T-helper 2 cell treated with Interferon-gamma antibody and Interleukin-4, amounts not matched to agents 5 μg/mL and 100 μg/mL, for 36 hours (primary cell): ENCODE measurements at places on chromosomes 12 and 14.

DNA sequence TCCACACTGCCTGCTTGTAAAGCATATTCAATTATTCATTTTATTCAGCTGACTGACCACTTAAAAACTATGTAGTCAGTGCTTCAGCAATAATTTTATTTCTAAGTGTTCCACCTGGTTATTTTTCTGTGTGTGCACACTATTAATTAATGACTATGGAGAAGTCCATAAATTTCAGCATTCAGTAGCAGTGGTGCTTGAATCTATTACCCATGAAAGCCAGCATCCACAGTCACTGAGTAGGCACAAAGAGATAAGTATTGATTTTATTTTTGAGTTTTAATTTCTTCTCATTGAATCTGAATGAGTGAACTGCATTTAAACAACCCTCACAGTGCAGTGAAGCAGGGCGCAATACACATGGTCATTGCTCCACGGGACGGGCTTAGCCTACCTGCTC is 643.1 kb downstream of the GALC start:
- DNase-seq: no peak

- no peak for DNase-seq
Measured at GRCh38 chr14:26872515-26873361, 274.9 kb upstream of the NOVA1 start.

DNA sequence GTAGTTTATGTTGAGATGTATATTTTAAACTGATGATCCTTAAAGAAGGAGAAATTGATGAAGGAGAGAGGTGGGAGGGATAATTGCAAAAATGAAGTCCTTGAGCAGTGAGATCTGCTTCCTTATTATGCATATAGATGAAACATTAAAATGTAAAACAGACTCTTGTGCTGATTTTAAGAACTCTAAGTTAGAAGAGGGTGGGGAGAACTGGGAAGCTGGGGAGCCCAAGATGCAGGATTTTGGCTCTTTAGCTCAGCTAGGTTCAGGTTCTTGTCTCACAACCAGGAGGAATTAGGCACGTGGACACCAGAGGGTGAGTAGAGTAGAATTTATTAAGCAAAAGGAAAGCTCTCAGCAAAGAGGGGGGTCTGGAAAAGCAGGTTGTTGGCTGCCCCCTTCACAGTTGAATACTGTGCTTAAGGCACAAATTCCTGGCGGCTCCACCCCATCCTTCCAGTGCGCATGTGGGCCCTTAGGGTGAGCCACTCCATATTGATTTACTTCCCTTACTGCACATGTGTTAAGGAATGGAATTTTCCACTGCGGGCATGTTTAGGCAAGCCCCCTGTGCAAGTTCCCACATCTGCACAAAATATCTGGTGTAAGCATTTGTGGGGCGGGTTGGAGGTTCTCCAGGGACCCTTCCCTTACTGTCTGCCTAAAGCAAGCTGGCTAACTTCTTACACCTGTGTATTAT is 141.9 kb downstream of the BICD1 start:
- DNase-seq: no peak

DNA sequence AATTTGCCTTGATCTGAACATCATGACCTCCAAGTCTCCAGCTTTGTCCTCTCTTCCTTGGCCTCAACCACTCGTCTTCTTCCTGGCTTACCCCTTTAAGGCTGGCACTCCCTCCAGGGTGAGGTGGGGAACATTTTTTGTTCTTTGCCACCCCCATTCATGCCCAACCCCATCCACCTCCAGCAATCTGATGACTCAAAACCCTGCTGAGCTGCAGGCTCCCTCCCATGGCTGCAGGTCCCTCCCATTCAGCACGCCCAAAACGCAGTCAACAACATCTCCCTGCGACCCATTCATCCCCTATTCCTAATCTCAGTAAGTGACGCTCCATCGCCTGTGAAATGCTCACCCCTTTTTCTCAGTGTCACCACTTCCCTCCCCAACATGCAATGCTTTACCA is 138.8 kb upstream of the PRMT8 start:
- DNase-seq: no peak

DNA sequence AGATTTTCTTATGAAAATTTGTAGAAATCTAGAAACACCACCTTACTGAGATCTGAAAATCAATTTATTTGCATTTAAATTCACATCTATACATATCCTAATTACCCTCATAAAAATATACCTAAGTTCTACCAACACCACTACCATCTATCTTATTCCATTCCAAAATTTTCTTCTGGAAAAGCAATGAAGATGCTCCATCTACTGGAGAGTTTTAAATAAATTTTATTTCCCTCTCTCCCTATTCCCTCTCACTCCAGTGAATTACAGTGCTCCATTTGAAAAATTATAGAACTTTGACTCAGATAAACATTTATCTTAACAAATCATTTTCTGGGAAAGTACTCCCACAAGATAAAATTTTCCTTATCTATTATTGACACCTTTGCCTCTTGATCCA is 2.3 kb upstream of the C14orf39 start:
- no peak for DNase-seq

DNA sequence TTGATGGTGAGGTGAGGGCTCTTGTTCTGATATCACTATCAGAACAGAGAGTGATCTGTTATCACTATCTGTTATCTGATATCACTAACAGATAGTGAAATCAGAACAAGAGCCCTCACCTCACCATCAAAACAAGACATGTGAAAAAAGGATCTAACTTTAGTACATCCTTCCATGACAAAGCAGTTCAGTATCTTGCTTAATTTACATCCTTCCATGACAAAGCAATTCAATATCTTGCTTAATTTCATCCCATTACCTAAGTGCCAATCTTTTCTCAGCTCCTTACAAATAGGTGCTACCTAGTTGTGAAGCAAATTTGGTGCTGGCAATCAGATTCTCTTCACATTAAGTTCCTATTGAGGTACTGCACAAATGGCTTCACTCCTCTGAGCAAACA is 1865.6 kb upstream of the FLRT2 start:
- DNase-seq: no peak

- DNase-seq: no peak
Measured at GRCh38 chr14:79991866-79992265, 219.4 kb downstream of the DIO2 start.

DNA sequence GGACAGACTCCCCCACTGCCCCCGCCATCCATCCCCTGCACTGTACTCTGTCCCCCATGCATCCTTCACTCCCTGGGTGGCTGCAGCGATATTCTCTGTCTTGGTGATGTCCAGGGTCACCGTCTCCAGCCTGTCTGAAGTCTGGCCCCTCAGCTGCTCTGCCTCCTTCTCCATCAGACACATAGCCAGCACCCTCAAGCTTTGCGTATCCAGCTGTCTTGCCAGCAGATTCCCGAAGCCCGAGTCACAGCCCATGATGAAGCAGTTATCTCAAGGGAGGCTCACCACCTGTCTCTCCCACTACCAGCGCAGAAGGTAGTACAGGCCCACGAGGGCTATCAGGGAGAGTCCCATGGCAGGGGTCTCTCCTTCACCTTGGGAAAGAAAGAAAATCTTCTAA is 77.8 kb downstream of the HSD17B6 start:
- no peak for DNase-seq

DNA sequence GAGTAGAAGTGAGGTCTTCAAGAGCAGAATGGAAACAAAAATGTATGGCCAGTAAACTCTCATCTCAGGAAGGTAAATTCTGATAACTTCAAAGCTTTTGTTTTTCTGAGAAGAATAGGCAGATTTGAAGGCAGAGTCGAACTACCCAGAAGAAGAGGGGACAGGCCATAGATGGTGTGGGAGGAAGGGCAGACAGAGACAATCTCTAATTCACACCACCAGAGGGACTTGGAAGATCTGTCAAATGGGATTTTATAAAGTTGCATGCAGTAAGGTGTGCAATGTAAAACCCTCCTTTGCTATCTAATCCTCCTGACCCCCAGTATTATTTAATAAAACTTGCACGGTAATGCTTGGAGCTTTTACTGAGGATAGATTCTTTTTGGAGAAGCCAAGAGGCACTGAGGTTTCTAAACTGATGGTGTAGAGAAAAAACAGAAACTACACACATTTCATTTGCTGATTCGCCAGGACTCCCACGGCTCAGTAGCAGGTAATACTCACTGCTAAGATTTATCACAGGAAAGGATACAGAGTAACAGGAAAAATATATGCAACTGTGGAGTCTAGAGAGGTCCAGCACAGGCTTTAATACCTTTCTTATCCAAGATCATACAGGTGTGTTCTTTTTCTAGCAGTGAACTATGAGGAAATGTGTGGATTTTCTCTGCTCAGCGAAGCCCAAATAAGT is 18.3 kb downstream of the SLC38A2 start:
- DNase-seq: no peak

DNA sequence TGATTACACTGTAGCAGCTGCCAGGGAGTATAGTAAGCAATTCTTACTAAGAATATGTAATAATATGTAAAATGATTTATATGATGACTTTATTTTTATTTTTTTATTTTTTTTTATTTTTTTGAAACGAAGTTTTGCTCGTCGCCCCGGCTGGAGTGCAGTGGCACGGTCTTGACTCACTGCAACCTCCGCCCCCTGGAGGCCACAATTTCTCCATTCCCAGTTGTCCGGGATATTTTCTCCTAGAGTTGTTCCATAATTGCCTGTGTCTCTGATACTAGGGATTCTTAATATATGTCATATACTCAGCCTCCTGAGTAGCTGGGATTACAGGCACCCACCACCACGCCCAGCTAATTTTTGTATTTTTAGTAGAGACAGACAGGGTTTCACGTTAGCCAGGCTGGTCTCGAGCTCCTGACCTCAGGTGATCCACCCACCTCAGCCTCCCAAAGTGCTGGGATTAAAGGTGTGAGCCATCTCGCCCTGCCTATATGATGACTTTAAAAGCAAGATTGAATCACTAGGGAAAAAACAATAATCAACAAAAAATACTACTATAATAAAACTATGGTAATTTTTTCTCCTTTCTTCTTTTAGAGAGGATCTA is 12.2 kb upstream of the ITPR2 start:
- DNase-seq: no peak

- DNase-seq: no peak
Measured at GRCh38 chr12:57770734-57771133, 1.2 kb downstream of the METTL1 start.

GRCh38 chr14:99950181-99950580 is 115.0 kb upstream of the EVL start:
- DNase-seq: no peak

DNA sequence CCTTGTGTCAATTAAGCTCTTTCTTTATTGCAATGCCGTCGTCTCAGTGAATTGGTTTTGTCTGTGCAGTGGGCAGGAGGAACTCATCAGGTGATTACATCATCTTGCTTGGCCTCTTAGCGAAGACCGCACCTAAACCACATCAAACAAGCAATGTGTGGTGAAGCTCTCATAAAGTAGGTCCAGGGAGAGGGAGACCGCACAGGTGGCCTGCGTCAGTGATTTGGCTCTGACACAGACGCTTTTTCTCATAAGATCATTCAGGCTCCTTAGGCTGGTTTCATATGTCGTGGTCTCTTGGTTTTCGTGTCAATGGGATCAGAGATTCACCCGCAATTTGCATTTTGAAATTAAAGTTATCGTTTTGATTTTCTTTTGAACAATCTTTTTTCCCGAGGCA is 6.7 kb upstream of the TESC start:
- DNase-seq: peak; percentile 12

DNA sequence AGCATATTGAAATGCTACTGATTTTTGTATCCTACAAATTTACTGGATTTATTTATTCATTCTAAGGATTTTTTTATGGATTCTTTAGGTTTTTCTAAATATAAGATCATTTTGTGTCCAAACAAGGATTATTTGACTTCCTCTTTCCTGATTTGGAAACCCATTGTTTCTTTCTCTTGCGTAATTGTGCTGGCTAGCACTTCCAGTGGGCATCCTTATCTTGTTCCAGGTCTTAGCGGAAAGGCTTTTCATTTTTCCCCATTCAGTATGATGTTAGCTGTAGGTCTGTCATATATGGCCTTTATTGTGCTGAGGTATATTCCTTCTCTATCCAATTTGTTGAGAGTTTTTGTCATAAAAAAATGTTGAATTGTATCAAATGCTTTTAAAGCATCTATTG is 57.2 kb upstream of the RHOJ start:
- DNase-seq: no peak

DNA sequence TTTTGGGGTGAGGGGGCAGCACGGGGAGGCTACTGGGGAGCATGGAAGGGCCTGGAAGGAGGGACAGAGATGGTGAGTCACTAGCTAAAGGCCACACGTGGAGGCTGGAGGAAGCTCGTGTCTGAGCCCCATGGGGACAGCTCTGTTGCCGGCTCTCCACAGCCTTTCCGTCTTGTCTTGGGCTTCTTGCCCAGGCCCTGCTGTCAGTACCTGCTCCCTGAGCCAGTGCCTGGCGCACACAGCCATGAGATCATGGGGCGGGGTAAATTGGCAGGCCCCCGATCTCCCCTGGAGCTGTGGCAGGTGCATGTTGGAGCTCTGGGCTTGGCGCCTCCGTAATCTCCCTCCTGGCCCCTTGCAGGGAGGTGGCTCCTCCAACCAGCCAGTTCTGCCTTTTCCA is 16.1 kb upstream of the KRT80 start:
- DNase-seq: no peak

DNA sequence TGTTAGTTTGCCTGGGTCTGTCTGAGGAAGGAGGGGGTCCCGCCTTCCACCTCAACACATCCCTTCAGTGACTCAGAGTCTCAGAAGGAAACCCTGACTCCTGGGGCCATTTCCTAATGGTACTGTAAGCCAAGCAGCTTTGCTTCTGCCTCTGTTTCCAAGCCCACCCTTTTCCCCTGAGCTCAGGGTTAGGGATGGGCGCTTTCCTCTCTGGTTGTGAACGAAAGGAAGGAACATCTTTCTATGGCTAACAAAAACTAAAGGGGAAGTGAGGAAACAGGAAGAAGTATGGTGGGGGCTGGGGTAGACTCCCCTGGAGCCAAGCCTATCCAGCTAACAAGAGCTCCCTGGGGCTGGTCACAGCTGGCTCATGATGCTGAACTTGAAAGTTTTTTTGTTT is 11.6 kb upstream of the UNC119B start:
- DNase-seq: no peak

GRCh38 chr12:107864235-107864634 is 89.7 kb downstream of the ASCL4 start:
- DNase-seq: no peak

DNA sequence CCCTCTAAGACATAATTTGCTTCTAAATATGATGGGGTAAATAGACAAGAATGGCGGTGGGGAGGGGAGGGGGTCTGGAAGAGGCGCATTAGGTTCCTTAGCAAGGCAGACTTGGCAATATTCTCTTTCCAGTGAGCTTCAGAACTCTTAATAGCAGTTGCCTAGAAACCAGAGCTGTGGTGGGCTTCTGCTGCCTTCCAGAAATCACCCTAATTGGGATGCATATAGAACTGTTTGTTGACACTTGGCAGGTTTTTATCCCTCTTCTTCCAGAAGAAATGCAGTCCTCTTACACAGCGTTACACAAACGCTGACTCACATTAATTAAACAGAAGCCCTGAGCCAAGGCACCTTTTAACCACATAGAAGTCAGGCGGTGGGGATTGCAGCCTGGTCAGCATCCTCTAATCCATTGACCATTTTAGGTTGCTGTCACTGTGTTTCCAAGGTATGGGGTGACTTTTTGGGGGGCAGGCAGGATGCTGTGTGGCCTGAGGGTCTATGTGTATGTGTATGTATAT is 114.1 kb downstream of the CCDC60 start:
- DNase-seq: no peak
